CD4-positive, alpha-beta T cell treated with Interferon alpha-2 for 1 hour (primary cell): ENCODE measurements at places on chromosomes 6 and 20.

GRCh38 chr20:60888771-60889170 is 363.3 kb upstream of the CDH4 start:
- DNase-seq = no peak

- DNase-seq = peak; percentile 10
Observed at GRCh38 chr20:2387180-2387577, 6.5 kb downstream of the TGM6 start.

- no peak for DNase-seq
Observed at GRCh38 chr20:51860111-51860882, 58.0 kb upstream of the SALL4 start.

- no peak for DNase-seq
Observed at GRCh38 chr20:46070215-46070900, 19.4 kb downstream of the NCOA5 start.
